ENCODE measurements at places on chromosomes 7 and 10.

DNA sequence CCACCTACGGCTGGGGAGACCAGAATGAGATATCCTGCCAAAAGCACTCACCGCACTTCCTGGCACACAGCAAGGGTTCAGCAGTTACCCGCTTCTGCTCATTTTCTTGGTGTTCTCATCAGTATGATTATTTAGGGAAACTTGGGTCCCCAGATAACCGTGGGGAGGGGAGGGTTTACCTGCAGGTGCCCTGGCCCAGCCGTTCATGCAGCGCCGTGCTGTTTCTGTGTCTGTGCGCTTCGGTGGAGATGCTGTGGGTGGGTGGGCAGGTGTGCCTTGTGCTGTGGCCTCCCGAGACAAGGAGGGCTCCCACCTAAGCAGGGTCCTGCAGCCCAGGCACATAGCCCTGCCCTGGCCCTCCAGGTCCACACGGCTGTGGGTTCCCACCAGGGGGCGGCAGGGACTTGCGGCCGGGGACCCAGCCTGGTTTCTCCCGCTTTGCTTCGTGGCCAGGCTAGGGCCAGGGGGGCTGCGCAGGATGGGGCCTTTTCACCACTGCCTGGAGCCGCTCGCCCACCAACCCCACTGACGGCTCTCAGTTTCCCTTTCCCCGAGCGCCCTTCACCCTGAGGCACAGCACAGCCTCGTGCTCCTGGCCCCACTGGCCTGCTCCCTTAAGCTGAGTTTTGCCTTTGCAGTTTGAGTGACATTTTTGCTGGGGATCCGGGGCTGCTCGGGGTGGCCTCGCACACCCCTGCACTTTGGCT is 78.5 kb downstream of the LHPP start:
- DNase-seq, result peak; percentile 20

GRCh38 chr7:138663725-138664710 is 37.1 kb downstream of the SVOPL start:
- DNase-seq, result no peak

- DNase-seq, result peak; percentile 55
Measured at GRCh38 chr7:139829025-139829774, at the start of gene TBXAS1. TBXAS1 (plus strand) TSS chr7:139829264; CDS start chr7:139829391, 127 bp downstream.

- DNase-seq, result peak; percentile 84
Measured at GRCh38 chr7:106775552-106775936, 89.5 kb upstream of the PIK3CG start.

GRCh38 chr7:148362541-148362940 is 228.0 kb upstream of the C7orf33 start:
- no peak for DNase-seq

- DNase-seq, result peak; percentile 60
Measured at GRCh38 chr10:78768041-78768835, 300.5 kb upstream of the ZMIZ1 start.

GRCh38 chr10:62893036-62893435 is 76.9 kb upstream of the EGR2 start:
- DNase-seq, result no peak

DNA sequence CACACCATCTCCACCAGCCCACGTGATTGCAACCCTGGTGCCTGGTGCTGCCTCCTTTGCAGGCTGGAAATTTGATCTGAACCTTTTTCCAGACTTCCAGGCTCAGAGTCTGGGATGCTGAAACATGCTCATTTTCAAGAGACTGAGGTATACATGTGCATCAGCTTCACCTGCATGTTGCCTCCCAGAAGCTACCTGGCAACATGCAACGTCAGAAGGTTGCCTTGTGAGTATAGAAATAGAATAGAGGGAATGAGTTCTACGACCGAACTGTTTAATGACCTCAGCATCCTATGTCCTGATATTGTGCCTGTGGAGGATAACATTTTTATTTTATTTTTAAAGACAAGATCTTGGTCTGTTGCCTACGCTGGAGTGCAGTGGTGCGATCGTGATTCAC is 1.9 kb upstream of the ZNF212 start:
- no peak for DNase-seq

DNA sequence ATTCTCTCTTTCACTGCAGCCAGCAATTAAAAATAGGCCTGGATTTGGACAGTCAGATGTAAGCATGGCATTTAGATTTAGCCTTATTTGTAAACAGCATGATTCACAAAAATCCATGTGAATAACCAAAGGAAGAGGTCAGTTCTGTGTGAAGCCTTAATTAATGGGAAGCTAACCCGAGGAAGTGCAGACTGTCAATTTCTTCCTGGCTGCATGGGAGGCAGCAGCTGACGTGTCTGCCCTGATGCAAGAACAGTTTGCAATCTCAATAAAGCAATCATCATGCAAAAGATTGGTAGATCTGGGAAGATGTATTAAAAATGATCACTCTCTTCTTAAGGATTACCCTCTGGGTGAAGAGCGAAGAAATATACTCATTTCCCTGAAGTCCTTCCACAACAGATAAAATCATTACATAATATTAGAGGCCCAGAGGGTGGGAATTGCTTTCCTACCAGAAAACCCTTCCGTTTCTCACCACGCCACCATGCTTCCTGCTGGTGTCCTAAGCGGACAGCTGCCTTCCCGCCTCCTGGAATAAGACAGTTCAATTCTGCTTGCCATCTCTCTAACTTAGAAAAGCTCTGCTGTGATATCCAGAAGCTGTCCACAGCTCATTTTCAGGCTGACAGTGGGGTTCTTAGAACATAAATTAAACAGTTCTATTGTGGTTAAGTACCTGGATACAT is 526.7 kb upstream of the NRP1 start:
- no peak for DNase-seq

DNA sequence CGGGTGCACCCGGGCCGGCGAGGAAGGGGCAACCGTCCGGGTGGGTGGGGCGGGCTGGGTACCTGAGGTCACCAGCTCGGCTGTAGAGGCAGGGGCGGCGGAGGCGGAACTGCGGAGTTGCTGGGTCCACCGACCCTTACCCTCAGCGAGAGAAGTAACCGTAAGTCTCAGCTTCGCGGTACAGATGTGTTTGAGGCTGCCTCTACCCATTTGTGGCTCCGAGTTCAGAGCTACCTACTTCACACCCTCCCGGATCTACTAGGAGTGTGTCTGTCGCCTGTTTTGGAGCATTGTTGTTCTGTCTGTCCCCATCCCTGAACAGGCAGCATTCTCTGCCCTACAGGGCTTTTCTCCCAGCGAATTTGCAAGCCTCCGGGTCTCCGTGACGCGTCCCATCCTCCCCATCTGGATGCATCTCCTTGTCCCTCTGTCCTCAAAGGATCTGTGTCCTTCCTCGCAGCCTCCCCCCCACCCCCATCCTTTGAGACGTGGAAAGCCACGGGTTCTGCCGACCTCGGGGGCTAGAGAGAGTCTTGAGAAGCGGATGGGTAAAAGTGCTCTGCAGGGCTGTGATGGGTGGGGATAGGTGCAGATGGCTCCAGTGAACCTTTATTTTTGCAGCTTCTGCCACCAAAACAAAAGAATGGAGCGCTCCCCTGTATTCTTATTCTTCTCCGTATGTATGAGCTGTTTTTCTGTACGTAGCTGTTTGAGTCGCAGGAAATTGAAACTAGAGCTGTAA is 757 bp downstream of the ANKIB1 start:
- DNase-seq, result peak; percentile 17

- no peak for DNase-seq
Measured at GRCh38 chr7:95539426-95539825, 53.7 kb downstream of the ASB4 start.

DNA sequence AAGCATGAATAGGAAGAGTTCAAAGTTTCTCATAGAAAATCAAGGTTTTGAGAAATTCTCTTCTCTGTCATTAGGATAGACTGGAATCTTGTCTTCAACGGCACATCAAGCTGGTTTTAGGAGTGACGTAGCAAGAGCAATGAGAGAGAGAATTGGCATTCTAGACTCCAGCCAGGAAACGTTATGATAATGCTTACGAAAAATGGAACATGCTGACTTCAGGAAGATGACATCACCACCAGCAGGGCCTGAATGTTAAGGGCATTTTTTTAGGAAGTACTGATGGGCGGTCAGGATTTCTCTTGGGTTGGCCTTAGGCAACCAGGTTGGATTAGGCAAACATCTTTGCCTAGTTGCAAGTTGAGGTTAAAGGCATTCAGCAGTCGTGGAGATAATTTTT is 213.2 kb upstream of the CTBP2 start:
- DNase-seq, result no peak

DNA sequence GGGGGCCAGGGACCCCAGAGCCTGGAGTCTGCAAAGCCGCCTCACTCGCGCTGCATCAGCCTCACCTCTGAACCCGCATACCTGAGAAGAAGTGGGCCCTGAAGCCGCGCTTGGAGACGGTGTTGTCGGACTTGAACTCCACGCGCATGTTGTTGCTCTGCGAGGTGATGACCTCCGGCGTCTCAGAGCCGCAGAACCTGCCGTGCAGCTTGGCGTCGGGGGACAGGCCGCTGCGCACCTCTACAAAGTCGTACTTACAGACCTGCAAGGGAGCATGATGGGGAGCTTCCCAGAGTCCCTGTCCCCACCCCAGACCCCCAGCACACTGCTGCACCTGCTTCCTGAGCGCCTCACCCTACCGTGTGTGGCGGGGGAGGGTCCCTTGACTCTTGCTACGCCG is 25.7 kb upstream of the OPALIN start:
- DNase-seq, result no peak

DNA sequence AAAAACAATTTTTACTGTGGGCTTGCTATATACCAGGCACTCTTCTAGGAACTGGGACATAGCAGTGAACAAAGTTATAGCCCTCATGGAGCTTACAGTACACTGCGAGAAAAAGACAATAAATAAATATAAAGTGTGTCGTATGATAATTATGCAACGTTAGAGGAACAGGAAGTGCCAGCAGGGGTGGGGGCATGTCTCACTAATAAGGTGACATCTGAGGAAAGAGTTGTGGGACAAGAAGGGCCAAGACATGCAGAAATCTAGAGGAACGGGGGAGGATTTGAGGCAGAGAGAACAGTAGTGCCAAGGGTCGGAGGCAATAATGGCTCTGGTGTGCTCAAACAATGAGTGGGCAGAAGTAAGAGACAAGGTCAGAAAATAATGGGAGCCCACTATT is 52.8 kb downstream of the LMBR1 start:
- no peak for DNase-seq

DNA sequence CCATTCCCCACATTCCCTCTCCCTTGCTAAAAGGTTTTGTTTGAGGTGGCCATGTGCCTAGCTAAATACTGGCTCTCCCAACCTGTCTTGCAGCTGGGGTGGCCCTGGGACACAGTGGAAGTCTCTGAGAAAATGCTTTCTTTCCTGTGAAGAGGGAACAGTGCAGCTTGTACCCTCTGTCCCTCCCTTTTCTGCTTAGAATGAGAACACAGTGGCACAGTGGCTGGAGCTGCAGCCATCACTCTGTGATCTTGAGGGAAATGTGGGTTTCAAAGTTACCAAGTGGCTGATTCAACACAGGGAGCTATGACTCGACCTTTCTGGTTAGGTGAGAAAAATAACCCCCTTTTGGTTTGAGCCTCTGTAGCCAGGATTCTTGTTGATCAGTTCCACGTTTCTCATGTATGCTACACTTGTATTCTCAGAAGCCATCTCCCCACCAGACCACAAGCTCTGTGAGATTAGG is 62.7 kb upstream of the CARD11 start:
- no peak for DNase-seq

GRCh38 chr7:76108540-76109233 is 60.8 kb downstream of the MDH2 start:
- DNase-seq, result peak; percentile 72

DNA sequence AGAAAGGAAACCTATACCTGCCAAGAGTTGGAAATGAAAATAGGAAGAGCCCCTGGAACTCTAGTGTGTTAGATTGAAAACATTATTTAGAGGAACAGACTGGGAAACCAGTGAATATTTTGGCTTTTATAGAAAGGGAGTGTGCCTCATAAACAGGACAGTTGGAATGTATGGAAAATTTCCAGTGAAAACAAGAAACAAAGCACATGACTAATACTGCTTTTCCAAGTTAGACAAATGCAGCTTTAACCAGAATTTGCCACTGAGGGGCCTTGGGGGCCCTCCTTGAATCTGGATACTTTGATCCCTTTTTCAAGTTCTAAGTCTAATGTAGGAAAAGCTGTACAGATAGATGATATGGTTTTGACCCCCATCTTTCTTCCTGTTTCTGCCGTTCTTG is 21.2 kb downstream of the ITGB8 start:
- peak; percentile 76 for DNase-seq

Data from fibroblast of skin of right biceps (primary cell).